SIG-M5 (cell line): ENCODE measurements at places on chromosomes 5 and 9.

DNA sequence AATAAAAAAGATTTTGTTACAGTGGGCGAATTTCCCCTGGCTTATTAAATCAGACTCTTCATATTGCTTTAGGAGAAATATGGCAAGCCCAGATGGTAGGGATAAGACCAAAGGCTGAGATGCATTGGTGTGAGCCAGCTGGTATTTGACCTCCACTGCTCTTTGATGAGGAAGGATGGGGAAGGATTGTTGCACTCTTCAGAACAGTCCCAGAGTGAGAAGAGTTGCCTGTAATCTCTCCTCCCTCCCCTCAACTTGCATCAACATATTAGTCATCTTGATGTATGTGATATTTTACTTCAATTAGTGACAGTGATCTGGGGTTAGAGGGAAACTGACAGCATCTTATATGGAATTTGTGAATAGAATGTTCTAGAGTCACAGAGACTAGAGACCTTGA is 136.6 kb downstream of the ADAMTS12 start:
- no peak for DNase-seq

GRCh38 chr5:172052450-172053236 is 46.2 kb upstream of the FBXW11 start:
- no peak for DNase-seq

DNA sequence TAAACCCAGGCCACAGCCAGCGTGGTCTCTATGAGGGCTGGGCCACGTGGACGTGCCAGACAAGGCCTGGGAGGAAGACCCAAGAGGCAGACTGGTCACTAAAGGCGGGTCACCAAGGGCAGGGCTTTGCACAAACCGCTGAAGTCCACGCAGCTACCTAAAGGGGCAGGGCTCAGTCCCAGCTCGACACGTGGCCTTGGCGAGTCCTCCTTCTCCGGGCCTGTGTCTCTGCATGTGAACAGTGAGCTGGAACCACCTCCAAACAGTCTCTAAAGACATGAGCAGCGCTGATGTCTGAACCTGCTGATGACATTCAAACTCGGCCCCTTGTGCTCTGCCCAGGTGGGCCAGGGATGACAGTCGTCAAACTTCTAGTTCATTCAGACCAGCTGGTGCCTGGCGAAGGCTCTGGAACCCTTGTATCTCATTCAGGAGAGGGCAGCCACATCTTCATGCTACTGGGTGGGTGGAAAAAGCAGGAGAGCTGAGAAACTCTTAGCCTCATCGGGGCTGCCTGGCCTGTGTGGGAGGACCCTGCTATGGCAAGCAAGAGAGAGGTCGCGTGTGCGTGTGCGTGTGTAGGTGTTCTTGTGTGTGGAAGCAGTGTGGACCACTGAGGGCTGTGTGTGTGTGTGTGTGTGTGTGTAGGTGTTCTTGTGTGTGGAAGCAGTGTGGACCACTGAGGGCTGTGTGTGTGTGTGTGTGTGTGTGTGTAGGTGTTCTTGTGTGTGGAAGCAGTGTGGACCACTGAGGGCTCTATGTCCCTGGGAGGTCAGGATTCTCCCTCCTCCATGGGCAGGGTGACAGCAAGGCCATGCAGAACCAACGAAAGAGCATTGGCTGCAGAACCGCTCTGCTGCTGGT is 14.1 kb upstream of the SLC25A51 start:
- DNase-seq: no peak

GRCh38 chr5:32308946-32309345 is 3.8 kb downstream of the MTMR12 start:
- DNase-seq: no peak

DNA sequence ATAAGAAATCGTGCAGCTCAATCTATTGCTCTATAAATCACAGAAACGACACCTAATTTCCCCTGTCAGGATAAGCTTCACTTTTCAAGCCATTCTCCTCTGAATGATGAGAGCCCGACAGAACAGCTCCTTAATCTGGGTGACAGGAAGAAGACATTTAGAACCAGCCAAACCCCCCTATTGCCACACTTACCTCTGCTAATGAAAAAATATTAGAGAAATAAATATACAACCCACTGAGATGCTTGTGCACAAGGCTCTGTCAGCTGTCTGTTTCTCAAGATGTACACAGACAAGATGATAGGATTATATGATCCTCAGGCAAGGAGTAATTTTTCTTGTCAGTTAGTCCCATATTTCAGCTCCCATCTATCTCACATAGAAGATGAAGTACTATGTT is 57.5 kb upstream of the TRIM32 start:
- DNase-seq: no peak

DNA sequence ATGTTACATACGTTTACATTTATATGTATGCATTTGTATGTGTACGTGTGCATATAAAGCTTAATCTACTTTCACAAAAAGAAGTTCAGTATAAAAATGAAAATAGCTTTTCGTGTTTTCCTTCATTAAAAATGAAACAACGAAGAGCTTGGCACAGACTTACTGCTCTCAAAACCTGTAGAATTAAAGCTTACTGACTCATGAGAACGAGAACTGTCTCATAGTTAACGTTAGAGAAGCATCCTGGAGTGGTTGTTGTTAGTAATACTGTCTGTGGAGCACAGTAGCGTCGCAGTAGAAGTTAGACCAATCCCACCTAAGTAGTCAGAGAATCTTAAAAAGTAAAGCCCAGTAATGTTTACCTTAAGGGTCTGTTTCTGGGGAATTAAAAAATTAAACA is 1.3 kb downstream of the MAT2B start:
- no peak for DNase-seq

- no peak for DNase-seq
Observed at GRCh38 chr9:31608416-31608815, 776.0 kb upstream of the ACO1 start.

- DNase-seq: no peak
Observed at GRCh38 chr9:32486839-32487562, 39.0 kb downstream of the RIGI start.

DNA sequence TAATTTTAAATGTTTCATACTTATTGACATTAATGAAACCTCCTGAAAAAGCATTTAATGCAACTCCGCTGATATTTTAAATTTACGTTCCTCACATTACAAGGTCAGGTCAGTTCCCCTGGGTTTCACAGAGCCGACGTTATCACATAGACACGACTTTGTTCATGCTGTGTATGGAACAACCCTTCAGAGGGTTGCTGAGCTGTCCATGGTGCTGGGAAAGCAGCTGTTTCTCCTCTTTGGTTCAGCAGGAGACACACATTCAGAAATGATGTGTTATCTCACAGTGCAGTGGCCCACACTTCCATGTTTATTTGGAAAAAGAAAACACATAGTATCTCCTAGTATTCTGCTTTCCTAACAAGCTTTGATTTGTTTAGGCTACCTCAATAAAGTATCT is 53.5 kb downstream of the PPP2R2B start:
- DNase-seq: no peak

- no peak for DNase-seq
Observed at GRCh38 chr9:8651846-8652215, 852.3 kb upstream of the DMAC1 start.

DNA sequence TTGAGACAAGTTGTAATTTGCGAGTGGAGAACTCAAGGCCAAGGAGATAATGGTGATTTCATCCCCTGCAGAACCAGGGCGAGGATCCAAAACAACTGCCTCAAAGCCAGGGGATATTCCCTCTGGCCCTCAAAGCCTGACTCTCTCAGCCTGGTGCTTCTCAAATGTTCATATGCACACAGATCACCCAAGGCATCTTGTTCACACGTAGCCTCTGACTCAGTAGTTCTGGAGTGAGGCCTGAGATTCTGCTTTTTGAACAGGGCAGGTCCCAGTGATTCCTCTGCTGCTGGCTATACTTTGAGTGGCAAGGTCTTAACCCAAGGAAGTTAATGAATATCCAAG is 30.2 kb upstream of the WWC1 start:
- DNase-seq: no peak

DNA sequence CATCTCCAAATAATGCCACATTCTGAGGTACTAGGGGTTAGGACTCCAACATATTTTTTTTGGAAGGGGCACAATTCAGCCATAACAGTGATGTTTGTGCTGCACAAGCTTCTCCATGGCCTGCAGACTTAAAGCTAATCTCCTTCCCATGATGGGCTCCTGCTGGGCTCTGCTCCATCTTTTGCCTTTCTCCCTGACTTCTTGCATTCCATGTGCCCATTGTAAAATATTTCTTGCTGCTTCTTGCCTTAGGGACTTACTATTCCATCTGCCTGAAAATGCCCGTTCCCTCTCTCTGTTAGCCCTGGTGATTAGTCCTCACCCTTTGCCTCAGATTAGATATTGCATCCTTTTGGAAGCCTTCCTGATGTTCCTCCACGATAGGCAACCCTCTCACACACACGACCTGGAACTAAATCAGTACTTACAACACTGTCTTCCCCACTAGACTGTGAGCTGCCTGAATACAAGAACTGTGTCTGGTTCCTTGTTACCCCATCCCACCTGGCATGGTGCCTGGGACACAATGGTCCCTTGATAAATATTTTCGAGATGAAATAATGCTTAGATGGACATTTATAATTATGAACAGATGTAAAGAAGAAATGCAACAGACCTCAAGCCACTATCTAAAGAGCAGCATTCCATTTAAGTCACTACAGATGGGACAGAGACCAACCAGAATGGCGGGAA is 33.5 kb downstream of the OR1J1 start:
- DNase-seq: no peak

DNA sequence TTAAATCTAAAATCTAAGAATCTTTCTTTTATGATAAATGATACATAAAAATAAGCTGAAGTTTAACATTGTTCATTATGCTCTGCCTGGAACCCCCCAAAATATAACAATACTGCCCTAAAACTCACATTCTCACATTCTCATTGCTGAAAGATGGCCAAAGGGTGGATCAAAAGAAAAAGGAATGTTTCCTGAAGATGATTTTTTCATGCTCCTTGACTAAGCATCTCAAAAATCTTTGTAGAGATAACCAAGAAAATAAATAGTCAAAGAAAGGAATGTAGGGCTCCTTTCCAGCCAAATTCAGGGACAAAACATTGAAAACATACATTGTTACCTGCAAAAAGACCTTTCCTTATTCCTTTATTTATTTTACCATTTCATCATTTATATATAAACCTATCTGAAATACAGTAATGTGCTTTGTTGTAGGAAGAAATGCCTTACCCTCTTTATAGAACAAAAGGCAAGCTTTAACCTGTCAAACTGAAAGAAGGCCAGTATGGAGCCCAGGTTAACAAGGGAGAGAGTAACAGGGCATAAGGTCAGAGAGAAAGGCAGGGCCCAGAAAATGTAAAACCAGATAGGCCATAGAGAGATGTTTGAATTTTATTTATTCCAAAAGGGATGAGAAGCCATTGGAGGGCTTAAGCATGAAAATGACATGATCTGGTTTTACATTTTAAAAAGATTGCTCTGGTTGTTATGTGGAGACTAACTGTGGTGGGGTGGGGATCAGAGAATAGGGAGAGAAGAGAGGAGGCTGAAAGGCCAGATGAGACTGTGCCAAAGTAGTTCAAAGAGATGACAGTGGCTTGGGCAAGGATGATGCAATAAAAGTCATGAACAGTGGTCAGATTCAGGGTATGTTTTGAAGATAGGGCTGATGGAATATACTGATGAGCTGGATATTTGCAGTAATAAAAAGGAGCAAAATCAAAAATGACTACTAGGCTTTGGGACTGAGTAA is 37.3 kb upstream of the CDK5RAP2 start:
- DNase-seq: no peak

GRCh38 chr9:76395381-76395780 is 1.2 kb upstream of the RFK start:
- DNase-seq: no peak

- DNase-seq: no peak
Observed at GRCh38 chr9:3850098-3850497, 324.3 kb upstream of the RFX3 start.

- no peak for DNase-seq
Observed at GRCh38 chr9:91897201-91897600, 52.8 kb downstream of the ROR2 start.

DNA sequence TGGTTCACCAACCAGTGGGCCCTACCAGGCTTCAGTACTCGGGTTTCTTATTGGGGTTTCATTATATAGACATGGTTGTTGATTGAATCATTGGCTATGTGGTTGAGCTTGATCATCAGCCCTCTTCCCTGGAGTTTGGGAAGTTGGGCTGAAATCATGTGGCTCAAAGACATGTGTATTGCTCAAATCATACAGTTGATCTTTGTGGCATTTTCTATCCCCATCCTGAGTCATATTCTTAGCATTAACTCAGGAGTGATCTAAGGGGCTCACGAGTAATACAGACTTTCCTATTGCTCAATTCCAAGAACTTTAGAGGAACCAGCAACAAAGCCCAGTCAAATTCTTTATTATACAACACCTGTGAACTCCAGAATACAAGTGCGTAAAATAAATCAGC is 66.2 kb downstream of the SMC5 start:
- no peak for DNase-seq

DNA sequence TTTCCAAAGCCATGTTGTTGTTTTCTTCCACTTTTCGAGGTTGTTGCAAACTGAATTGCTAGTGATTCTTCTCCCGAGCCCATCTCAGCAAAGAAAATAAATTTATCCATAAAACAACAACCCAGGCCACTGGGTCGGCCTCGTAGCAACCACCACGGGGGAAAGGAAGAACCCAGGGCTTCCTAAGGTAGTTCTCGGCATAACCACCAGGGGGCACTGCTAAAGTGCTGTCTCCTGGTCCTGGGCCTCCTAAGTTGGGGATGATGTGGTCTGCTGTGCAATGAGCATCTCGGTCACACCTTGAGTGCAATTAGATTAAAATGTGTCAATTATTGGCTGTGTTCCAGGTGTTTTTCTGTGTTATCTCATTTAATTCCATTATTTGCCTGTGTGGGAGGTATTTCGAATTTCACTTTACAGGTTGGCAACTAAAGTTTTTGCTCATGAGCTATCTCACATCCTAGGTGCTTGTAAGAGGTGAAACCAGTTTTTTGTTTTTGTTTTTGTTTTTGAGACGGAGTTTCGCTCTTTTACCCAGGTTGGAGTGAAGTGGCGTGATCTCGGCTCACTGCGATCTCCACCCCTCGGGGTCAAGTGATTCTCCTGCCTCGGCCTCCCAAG is 102.8 kb upstream of the DAP start:
- no peak for DNase-seq

DNA sequence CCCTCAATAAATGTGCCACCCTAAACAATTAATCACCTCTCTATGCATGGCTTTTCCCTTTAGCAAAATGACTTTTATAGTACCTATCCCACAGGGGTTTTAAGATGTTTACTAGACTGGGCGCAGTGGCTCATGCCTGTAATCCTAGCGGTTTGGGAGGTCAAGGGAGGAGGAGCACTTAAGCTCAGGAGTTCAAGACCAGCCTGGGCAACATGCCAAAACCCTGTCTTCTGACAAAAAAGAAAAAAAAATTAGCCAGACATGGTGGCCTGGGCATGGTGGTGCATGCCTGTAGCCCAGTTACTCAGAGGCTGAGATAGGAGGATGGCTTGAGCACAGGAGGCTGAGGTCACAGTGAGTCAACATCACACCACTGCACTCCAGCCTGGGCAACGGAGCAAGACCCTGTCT is 13.5 kb downstream of the SH3TC2 start:
- no peak for DNase-seq

- peak; percentile 26 for DNase-seq
Observed at GRCh38 chr9:89179895-89180734, 1.5 kb upstream of the SHC3 start.

DNA sequence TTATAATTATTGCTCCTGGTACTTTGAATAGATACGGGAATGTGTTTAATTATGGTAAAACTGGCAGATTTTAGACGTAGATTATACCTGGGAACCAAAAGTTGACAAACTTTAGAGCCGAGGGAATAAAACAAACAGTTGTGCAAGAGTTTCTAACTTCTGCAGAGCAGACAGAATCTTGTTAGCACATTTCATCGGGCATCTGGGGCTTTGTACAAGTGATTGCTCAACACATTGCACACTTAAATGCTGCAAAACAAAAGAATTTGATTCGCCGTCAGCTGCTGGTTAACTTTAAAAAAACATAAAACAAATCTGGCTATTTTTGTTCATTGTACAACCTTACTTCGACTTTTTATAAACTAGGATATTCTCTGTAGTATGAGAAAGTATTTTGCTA is 398.1 kb downstream of the MAN2A1 start:
- DNase-seq: no peak
